ENCODE measurements at places on chromosomes 11 and 22.

GRCh38 chr22:23079814-23080521 lies 9.6 kb downstream of the GNAZ start:
- DNase-seq, result no peak

DNA sequence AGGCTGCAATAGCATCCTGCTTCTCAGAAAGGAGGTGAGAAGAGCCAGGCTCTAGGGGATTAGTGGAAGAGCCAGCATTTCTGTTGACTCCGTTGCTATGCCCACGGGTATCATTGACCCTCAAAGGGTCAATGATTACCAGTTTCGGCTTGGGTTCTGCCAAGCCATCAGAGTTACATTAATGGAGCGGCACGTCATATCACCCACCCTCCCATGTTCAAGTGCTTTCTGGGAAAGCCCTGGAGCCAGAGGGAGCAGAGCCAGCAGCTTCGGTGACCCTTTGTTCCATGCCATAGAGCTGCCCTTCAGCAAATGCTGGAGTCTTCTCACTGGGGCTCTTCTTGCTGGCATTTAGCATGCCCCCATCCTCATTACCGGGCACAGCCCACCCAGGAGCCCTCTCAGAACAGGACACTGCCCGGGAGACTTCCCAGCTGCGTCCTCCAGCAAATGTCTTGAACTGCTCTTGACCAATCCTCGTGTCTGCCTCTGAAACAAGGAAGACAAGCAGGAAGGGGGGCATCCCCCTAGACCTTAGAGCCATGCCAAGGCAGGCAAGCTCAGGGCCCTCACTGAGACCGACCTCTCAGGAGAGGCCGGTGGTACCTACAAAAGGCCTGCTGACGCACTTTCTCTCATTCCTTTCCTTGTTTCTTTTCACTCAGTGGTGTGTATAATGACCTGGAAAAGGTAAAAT lies 14.6 kb downstream of the KCNJ1 start:
- no peak for DNase-seq

DNA sequence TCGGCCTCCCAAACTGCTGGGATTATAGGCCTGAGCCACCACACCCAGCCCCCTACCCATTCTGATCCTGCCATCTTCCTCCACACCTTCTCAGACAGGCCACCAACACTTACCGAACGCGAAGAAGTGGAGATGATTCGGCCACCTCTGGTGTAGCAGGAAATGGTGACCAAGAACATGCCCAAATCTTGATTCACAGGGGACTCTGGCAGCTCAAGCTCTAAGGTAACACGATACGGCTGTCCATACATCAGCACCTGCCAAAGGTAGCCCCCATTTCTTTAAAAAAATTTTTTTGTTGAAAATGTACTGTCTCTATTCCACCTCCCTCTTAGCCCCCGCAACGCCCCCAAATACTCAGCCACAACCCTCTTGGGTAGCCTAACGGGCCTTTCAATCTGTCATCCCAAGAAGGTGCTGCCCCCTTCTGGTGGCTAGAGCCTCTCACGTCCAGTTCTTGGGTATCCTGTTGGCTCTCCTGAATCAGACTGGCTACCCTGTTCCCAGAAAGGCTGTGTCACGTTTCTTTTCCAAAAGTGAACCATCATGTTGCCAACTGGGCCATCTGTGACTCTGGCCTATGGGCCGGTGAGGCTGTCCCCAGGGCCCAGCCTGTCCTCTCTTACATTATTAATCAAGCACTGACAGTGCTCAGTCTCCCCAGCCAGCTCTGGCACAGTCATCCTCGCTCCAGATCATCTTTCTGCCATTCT lies 5.3 kb upstream of the LRRN4CL start:
- no peak for DNase-seq

- no peak for DNase-seq
Observed at GRCh38 chr11:130873761-130874160, 42.5 kb downstream of the SNX19 start.

GRCh38 chr22:42341779-42342178 lies 71.3 kb upstream of the TCF20 start:
- DNase-seq, result no peak

DNA sequence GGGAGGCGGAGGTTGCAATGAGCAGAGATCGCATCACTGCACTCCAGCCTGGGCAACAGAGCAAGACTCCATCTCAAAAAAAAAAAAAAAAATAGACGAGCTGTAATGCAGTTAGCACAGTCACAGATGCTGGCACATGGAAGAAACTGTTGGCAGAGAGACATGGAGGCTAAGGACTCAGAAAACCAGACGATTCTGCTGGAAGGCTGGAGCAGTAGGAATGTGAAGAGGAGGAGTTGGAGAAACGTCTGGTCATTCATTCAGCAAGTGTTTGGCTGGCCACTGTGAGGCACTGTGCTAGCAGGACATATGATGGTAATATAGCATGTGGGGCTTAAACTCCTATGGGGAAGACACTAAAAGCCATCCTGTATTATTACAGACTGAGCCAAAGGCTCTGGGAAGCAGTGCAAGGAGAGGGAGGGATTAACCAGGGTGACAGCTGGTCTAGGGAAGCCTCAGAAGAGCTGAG lies 5.0 kb downstream of the UQCR10 start:
- peak; percentile 23 for DNase-seq

- DNase-seq, result no peak
Observed at GRCh38 chr11:112281726-112282125, 21.1 kb upstream of the PLET1 start.
